Fibroblast of the conjunctiva (primary cell): ENCODE measurements at places on chromosomes 7 and 10.

DNA sequence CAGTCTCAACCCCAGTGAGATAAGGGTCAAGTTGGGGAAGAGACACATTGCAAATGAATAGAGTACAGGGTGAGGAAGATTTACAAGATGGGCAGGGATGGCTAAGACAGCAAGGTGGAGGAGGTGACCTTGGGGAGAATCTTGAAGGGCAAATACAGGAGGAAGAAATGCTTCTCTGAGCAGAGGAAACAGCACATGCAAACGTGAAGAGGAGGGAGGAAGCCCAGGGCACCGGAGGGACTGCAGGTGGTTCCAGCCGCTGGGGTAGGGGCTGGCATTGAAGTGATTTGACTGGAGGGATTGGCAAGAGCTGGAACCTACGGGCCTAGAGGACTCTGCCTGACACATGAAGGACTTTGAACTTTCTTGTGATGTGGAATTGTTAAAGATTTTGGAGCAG is 14.6 kb downstream of the PLAU start:
- DNase-seq = no peak

DNA sequence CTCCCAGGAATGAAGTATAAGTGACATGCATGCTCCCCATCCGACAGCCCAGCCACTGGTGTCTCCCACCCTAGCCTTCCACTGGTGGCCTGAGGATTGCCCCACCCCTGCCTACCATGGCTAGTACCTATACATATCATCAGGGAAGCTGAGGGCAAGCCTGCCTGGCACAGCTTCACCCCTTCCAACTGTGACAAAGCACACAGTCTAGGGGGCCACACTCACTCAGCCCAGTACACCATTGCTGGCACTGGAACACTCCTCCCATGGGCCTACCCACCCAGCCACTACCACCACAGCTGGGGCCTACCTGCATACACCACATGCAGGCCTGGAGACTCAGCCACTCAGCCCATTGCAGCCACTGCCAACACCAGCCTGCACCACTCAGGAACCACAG is 393.1 kb upstream of the STEAP1 start:
- no peak for DNase-seq

GRCh38 chr7:17986851-17987250 is 40.8 kb downstream of the PRPS1L1 start:
- DNase-seq = peak; percentile 49

DNA sequence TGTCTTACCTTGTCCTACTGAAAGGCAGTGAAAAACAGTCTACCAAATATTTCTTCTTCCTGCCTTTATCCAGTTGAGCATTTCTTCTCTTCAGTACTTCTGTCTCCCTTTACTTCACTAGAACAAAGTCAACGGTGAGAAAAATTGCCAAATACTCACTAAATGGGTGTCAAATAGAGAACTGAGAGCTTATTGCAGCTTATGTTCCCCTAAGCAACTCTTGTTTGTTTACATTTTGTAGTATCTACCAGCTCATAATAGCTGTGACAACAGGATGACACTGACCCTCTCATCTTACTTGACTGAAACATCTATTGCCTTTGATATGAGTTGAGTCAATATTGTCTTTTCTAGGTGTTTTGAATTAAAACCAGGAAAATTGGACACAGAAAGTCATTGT is 327.9 kb upstream of the SORCS1 start:
- no peak for DNase-seq

GRCh38 chr10:112509558-112510291 is 62.7 kb downstream of the VTI1A start:
- DNase-seq = no peak

DNA sequence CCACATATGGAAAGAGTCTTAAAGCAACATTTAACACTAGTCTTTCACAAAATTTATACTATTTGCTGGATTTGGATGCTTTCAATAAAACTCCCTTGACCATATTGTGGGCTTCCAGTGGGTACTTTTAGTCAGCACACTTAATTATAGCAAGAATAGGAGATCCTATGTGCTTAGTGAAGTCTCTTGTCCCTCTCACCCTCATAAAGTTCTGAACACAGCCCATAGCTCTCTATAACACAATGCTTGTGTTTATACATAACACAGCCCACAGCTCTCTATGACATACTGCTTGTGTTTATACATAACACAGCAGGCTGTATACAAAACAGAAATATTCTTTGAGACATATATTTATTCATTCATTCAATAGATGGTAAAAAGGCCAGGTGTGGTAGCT is 79.0 kb downstream of the SEMA3C start:
- DNase-seq = no peak

GRCh38 chr7:145511004-145511403 is 605.6 kb upstream of the CNTNAP2 start:
- no peak for DNase-seq

DNA sequence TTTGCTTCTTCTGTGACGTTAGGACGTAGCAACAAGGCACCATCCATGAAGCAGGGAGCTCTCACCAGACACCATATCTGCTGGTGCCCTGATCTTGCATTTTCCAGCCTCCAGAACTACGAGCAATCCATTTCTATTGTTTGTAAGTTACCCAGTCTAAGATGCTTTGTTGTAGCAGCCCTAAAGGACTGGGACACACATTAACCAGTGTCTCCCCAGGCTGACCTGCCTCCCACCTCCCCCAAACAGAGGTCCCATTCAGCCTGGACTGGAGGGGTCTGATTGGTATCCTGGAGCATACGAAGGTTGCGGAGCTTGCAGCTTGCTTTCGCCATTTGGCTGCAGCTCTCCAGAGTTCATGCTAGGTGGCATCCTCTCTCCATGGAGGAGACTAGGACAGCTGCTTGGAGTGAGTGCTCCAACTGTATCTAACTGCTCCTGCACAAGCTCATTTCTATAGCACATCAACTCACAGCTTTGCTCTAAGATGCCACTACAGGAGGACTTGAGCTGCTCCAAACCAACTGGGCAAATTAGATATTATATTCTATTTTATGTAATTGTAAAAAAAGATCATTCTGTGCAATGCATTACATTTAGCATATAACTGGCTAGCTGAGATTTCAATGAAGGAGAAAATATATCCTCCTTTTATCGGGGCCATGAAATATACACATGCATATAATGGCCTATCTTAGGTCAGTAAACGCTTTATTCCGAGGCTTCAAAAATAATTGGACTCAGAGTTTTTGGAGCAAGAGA is 8.0 kb upstream of the GRK5 start:
- peak; percentile 88 for DNase-seq

DNA sequence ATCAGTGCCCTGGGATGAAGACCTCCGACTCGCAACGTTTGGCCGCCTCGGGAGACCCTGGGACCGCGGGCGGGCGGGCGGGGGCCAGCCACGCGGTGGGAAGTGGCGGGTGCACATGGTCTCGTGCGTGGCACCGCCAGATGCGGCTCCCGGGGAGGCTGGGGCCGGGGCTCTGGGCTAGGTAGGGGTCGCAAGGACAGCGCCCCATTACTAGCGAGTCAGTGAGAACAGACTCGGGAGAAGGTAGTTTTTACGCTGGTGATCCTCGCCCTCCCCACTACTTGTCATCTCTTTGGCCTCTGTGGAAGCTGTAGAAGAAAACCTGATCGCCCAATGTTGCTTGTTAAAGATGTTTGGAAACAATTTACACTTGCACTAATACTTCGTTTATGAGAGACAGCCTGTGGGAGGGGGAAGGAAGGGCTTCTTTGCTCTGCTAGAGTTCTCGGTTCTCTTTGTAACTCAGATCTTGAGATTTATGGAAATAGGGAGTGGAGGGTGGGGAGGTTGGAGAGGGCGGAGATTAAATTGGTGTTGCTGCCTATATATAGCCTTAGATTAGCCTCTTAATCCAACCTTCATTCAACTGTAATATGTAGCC is 591 bp downstream of the BZW2 start:
- DNase-seq = no peak

DNA sequence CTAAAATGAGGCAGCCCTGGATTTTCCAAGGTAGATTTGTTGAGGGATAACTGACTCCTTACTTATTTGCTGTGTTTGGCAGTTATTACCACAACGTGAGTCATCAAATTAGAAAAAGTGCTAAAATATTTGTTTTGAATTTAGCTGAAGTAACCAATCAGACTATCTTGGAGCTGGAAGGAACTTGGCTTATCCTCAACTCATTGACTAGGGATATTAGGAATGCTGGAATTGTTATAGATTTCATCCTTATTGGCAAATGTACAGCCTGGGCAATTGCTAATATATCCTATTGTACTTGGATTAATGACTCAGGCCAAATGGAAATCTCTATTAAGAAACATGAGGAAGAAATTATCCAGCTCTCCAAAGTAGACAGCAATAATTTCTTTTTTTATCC is 1189.0 kb upstream of the LRRN3 start:
- peak; percentile 5 for DNase-seq

- no peak for DNase-seq
Observed at GRCh38 chr7:43077285-43077684, 35.2 kb upstream of the HECW1 start.

DNA sequence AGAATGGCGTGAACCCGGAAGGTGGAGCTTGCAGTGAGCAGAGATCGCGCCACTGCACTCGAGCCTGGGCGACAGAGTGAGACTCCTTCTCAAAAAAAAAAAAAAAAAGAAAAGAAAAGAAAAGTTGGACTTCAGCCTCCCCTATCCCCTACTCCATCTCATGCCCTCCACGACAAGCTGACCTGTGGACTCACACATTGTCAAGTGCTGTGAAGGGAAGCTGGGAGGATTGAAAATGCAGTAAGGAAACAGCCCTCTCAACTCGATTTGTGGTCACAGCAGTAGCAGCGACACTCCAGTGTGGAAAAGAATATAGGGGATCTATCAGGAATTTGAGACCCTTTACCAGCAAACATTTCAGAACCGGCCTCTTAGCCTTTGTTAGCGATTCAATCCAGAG is 103.6 kb upstream of the SVIL start:
- no peak for DNase-seq

DNA sequence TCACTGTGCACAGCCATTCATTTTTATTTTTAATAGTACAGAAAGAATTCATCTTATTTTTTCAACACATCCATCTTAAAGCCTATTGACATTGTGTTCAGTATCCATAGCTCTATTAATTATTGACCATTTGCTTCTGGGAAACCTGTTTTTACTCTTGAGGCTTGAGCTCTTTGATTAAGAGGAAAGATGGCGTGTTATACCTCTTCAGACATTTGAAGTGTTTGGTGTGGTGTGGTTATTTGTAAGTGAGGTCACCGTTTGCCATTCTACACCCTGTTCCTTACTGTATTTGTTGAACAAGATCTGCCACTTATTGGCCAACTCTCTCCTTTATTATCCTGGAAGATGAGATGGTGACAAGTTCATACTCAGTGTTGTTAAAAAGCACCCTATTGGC is 18.4 kb downstream of the C7orf57 start:
- DNase-seq = no peak

GRCh38 chr7:22577470-22578001 is 77.5 kb upstream of the STEAP1B start:
- DNase-seq = peak; percentile 91

DNA sequence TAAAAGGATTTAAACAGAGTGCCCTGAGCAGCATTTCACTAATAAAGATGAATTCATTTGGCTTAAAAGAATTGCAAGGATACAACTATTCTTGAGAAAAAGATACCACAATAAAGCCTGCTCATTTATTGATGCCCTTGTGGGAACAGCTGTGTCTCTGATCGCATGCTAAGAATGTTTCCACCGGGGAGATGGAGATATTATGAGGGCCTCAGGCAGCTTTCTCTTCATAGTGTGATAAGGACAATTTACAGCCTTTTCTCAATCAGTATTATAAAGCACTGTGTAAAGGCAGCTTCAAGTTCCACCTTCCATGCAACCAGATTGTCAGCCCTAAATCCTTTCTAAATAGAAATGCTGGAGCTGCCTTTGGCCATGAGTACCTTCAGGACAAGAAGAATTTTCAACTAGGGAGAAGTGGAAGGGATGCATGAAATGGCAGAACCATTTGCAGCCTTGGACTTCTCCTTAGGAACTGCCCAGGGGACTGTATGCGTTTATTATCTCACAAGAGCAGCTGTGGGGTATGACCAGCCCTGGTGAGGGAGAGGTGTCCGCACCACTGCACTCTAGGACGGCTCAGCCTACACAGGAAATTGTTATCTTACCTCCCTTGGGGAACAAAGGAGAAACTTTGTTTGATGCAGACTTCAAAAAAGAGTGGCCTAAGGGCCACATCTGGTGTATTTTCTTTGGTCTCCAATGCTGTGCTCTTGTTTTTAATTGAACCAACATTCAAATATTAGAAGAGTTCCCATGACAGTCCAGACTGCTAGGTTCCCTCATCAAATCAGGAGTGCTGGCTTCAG is 116.9 kb upstream of the PCGF5 start:
- no peak for DNase-seq

DNA sequence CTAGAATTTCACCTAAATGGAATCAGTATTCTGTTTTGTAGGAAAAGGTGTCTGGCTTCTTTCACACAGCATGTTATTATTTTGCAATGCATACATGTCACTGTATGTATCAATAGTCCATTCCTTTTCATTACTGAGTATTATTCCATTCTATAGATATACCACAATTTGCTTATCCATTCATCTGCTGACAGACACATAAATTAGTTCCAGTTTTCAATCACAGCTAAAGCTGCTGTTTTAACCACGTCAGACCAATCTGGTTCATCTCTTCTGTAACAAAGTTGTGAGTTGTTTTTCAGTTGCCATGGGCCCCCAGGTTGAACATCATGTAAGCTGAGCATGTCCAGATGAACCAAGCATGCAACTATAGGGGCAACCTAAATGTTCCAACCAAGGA is 282.1 kb upstream of the MKLN1 start:
- no peak for DNase-seq

GRCh38 chr7:66250711-66251110 is 45.6 kb downstream of the TPST1 start:
- DNase-seq = no peak

DNA sequence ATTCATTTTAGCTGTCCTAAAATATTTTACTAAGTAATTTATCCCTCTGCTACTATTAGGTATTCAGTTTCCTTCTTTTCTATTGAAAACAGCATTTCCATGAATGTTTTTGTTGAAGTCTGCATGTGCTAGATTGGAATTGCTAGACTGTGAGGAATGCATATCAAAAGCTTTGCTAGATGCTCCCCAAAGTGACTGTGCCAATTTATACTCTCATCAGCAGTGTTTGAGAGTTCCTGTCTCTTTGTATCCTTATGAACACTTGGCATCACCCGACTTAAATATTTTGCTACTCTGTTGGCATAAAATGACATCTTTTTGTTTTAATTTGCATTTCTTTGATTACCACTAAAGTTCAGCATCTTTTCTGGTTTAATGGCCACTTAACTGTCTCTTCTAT is 45.0 kb upstream of the PRR15 start:
- DNase-seq = no peak
